CD4-positive, alpha-beta T cell treated with Interleukin-6 at 100 ng/mL for 8 hours (primary cell): ENCODE measurements at places on chromosomes 7 and 10.

GRCh38 chr7:46321556-46322205 is 400.6 kb upstream of the IGFBP3 start:
- no peak for DNase-seq

DNA sequence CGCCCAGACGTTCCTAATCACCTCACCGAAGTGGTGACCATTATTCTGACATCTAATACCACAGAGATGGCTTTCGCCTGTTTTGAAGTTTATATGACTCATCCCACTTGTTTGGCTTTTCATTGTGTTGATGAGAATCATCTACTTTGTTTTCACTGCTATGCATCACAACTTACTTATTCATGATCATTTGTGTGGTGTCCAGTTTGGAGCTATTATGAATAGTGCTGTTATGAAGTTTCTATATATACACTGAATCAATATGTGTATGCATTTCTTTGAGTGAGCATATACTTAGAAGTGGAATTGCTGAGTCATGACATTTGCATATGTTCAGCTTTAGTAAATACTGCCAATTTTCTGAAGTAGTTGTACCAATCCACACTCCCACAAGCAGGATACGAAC is 38.6 kb upstream of the TNKS2 start:
- no peak for DNase-seq

DNA sequence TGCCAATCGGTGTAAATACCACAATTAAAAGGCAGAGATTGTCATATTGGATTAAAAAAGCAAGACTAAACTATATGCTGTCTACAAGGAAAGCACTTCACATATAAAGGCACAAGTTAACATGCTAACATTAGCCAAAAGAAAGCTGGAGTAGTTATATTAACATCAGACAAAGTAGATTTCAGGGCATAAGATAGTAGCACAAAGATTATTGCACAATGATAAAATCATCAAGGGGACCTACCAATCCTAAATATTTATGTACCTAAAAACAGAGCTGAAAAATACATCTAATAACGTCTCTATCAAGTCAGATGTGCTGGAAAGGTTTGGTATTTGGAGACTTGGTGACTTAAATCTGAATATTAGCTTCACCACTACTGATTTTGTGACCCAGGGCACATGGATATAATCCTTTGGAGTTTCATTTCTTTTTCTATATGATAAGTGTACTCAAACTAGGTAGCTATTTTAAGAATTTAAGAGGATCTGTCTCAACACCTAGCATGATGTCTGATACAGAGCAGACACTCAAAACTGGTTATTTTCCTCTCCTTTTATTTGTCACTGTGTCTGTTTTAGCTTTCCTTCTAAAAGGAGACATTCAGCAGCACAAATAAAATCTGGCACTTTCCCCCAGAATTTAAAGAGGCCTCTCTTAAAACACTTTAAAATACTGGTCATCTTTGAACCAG is 156.5 kb downstream of the DOCK4 start:
- no peak for DNase-seq

DNA sequence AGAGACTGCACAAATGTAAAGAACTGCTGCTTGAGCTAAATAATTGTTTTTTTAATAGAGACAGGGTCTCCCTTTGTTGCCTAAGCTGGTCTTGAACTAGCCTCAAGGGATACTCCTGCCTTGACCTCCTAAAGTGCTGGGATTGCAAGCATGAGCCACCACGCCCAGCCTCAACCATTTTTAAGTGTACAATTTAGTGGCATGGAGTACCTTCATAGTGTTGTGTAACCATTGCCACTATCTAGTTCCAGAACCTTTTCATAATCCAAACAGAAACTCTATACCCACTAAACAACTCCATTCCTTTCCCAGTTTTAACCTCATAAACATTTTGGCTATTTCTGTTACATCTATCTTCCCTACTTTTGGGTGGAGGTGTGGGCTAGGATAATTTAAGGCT is 6.7 kb downstream of the EIF4H start:
- no peak for DNase-seq

DNA sequence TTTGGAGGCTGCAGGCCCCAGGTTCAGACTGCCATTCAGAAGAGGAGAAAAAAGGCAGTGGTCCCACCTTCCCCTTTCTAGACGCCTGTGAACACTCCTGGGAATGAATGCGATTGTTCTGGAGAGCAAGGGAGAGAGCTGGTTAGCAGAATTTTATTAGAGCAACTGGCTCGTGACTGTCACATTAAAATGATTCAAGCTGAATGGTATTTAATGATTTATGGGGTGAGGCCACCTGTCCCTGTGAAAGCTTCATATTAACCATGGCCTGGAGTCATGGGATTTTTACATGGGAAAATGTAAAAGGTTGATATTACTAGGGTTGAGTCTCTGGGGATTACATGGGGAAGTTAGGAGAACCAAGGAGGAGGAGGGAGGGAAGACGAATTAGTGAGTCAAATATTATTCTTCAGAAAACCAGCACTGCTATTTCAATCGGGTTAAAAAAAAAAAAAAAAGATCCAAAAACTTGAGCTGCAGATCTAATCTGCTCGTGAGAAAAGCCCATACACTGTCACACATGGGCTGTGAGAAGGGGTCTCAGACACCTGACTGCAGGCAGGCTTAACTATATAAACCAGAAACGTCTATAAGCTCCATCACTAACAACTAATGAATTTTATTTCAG is 8.3 kb downstream of the CXCL12 start:
- no peak for DNase-seq

DNA sequence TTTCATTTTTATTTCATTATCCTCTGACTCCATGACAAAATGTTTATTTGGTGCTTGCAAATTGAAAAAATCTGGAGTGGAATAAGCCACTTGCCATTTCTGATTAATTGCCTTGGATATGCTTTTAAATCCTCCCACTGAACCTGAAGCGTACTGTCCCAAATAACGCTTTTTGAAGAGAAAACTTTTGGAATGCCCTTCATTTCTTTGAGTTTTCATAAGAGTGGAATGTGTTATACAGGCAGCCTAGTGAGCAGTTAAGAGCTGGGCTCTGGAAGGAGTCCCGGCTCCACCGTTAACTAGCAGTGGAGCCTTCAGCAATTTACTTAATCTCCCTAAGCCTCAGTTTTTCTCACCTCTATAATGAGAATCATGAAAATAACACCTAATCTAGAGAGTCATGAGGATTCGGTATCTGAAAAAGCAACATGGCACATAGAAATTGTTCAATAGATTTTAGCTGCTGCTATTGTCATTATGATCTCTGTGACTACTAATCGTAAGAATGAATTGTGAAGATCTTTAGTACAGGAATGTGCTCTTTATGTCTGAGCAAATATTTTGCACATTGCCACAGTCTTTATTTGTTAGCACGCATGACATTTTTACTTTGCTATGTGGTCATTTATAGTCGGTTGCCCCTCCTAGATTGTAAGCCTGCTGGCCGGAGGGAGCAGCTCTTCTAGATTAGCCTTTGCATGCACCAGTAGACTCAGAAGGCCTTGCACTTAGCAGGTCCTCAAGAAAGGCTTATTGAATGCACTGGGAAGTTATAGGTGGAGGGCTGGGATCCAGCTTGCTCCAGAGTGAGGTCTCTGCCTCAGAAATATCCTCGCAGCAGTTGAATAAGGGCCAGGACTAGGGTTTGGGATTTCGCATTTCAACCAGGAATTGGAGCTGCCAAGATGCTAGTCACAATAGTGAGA is 59.4 kb downstream of the PLCE1 start:
- no peak for DNase-seq
